ENCODE measurements at places on chromosomes 16 and 17.

GRCh38 chr16:84511180-84511800 is 6.8 kb upstream of the MEAK7 start:
- peak; percentile 70 for DNase-seq

- DNase-seq, result no peak
Observed at GRCh38 chr16:27759301-27759871, 209.4 kb downstream of the KATNIP start.

GRCh38 chr17:34616148-34616547 is 36.8 kb downstream of the TMEM132E start:
- DNase-seq, result no peak

DNA sequence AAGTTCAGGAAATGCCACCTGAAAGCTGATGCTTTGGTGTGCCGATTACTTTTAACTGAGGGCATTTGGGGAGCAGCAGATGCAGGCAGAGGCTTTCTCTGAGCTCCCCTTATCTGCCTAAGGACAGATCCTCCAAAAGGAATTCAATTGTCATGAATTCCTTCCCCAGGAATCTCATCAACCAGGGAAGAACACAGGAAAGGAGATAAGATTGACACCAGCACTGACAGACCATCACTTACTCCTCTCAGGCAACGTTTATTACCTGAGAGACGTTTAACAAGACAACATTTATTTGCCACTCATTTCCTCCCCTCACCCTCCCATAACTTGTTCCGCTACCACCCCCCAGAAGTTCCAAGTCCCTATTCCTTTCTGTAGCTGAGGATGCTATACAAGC is 17.6 kb upstream of the CDRT4 start:
- DNase-seq, result no peak

DNA sequence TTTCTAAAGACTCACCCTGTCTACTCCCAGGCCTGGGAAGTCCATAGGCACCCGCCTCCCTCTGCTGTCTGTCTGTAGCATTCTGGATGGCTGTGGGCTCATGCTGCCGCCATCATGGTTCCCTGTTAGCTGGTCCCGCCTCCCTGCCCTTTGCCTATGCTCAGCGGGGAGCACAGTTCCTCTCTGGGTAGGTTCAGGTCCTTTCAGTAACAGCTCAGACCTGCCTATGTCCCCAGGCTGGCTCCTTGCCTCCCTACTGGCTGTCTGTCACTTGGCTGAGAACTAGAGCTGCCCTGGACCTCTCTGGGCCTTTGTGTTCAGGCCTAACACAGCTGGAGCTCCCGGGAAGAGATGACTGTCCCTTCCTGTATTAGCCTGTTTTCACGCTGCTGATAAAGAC is 317.9 kb downstream of the SNX29 start:
- DNase-seq, result no peak

GRCh38 chr17:40283662-40284061 is 4.0 kb upstream of the CDC6 start:
- DNase-seq, result no peak

DNA sequence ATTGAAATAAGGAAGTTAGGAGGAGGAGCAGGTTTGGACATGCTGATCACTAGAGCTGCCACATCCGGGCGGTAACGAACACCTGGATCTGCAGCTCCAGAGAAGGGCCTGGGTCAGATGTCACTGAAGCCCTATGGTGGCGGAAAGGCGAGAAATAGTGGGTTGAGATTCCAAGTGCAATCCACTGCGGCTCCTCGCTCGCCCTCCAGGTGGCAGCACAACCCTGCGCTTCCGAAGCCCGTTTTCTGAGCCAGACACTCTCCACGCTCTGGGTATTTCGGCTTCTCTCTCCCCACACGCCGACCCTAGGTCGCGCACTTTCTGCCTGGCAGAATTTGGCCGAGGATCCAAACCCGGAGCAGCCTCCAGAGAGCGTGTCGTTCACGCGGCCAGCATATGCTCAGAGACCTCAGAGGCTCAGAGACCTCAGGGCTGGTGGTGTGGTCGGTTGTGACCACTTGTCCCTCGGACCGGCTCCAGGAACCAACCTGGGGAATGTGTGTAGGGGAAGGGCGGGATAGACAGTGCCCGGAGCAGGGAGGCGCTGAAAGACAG is 922 bp upstream of the SLC2A4 start:
- DNase-seq, result no peak

- no peak for DNase-seq
Observed at GRCh38 chr16:1282324-1282973, 26.6 kb downstream of the TPSD1 start.
